Eye (tissue), 1 donor: ENCODE measurements at places on chromosomes 7 and 10.

DNA sequence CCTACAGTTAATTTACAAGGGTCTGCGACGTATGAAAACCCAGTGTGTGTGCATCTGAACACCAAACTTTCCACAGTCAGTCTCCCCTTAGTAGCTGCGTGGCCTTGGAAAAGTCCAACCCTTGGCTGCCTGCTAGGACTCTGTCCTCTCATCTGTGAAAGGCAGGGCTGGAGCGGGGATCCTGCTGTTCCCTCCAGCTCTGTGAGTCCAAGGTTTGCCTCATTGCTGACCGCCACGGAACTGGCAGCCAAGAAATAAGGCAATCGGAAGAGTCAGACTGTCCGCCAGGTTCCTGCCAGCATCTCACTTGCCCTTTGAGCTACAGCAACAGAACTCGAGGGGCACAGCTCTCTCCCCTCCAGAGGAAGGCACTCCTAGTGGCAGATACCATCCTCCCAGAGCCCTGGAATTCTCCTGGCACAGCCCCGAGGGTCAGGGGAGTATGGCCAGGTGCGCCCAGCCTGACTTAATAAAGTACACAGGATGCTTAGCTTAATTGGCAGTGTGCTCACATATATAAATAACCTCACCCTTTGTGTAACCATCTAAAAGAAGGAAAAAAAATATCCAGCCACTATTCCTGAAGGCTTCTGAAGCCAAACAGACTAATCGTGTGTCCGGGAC lies 530.1 kb upstream of the FOXK1 start:
- DNase-seq: no peak

- DNase-seq: no peak
These were observed 198.2 kb downstream of the PON1 start for GRCh38 chr7:95126053-95126709.

DNA sequence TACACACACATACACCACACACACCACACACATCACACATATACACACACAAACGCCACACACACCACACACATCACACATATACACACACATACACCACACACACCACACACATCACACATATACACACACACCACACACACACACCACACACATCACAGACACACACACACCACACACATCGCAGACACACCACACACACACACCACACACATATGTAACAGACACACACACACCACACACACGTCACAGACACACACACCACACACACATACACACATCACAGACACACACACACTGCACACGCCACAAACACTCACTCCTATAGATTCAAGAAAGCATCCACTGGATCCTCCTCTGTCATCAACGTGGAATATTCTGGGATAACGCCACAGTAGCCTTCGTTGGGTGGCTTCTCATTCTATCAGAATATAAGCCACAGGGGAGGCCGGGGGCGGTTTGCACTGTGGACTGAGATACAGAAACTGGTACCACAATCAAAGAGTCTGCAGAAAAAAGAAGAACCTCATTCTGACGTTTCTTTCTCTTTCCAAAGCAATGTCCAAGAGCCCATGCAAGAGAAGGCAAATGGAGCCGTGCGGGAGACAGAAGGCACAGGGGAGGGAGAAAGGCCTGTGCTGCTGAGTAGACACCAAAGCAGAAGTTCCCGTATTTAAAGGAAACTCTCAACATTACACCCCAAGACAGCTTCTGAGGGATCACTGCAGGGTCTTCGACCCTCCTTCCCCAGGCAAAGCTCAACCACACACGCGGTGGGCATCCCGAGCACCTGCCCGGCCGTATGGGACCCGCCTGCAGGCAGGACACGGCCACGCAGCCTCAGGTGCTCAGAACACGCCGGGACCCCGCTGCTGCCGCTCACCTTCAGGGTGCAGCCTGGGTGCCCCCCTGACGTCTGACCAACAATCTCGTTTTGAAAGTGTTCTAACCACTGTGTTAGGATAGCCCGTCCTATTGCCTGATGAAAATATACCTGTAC lies 321.2 kb downstream of the DNAJB6 start:
- DNase-seq: no peak

DNA sequence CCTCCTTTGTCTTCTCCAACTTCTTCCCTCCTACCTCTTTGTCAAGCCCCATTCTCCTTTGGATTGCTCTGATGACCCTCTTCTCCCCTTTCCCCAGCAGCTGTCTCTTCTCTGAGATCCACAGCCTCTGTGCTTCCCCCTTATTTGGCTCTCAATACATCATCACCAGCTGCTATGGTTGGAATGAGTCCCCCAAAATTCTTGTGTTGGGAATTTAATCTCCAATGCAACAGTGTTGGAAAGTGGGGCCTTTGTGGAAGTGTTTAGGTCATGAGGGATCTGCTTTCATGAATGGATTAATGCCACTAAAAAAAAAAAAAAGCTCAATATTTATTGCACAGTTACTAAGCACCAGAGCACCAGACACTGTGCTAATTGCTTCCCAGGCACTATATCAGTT lies 39.2 kb upstream of the FRMD4A start:
- DNase-seq: peak; percentile 38

DNA sequence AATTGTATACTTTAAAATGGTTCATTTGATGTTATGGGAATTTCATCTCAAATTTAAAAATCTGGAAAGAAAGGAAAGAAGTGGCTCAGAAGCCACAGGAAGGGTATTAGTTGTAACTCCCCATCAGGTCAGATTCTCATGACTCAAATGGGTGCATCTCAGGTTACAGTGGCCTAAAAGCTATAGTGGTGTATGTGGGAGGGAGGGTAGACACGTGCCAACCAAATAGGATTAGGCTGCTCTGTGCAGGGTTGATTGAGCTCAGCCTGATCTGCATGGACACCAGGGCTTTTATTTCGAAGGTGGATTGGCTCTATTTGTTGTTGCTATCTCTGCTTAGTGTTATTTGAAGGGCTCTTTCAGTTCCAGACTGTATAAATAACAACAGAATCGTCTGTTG lies 121.5 kb upstream of the PRR15 start:
- DNase-seq: peak; percentile 60

GRCh38 chr7:157233677-157234076 lies 95.0 kb downstream of the UBE3C start:
- no peak for DNase-seq

DNA sequence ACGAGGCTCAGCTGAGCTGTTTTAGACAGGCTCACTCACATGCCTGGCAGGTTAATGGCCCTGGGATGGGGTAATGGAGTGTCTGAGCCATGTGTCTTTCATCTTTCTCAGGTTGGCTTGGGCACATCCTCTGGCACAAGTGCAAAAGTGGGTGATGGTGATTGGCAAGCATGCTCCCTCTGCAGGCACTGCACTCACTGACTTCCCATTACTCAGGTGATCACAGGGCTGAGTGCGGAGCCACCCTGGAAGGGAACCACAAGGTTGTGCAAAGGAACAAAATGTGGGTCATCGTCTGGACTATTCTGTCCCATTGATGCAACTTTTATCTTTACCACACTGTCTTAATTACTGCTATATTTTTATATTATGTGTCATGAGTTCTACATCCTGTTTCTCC lies 244.1 kb upstream of the AKR1E2 start:
- no peak for DNase-seq

- no peak for DNase-seq
These were observed 10.4 kb upstream of the ITGB8 start for GRCh38 chr7:20320322-20320721.

- DNase-seq: no peak
These were observed 615 bp downstream of the ARHGAP12 start for GRCh38 chr10:31927884-31928548.

DNA sequence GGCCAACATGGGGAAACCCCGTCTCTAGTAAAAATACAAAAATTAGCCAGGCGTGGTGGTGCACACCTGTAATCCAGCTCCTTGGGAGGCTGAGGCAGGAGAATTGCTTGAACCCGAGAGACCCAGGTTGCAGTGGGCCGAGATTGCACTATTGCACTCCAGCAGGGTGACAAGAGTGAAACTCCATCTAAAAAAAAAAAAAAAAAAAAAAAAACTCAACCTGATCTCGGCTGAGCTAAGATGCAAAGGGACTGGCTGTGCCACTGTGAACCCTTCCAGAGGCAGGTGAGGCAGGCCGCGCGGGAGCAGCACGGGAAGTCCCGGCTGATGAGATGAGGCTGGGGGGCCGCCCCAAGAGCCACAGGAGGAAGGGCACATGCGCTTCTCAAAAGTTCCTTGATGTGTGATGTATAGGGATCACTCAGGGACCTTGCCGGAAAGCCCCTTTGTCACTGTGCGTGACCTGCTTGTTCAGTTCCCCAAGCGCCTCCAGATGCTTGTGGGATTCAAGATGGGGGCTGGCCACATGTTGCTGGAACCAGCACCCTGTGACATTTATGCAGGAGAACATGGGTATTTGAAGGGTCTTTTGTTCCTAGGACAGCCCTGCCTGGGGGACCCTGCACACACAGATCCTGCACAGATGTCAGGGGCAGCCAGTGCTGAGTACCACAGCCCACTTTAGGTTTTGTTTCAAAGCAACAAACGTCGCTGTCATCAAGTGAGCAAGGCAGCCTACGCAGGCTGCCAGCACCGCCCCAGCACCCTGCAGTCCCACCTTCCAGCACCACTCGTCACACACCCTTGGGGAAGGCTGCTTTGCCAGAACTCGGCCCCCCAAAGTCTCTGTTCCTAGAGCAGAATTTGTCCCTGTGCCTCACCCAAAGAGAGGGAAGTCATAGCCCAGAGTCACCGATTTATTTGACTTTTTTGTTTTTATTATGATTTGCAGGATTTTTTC lies 74.8 kb upstream of the SH2B2 start:
- DNase-seq: no peak

DNA sequence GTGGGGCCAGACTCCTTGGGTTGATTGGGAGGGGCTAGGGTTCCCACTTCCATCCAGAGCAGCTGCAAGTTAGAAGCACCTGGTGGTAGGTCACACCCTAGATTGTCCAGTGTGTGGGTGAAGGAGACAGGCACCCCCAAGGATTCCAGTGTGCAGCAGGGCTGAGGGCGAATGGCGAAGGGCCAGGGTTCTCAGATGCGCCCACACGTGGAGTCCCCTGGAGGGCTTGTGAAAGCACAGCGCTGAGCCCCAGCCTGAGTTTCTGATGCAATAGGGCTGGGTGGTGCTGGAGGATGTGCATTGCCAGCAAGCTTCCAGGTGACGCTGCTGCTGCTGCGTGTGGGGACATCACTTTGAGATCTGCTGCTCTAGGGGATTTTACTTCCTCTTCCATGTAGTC lies 25.4 kb downstream of the TBATA start:
- no peak for DNase-seq

- peak; percentile 72 for DNase-seq
These were observed 593.1 kb downstream of the SORCS1 start for GRCh38 chr10:106571192-106571946.

DNA sequence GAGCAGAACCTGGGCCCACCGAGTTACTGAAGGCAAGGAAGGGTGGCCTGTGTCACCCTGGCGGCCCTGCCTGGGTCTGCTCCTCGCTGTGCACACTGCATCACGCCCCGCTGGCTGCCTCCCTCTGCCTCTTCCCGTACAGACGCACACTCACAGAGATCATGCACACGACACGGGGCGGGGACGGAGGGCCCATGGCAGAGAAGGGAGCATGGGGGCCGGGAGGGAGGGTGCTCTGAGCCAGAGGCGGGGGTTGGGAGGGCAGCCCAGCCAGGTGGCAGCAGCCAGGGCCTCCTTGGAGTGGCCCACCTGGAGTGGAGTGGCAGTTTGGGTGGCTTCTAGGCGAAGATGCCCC lies 16.6 kb downstream of the BUD23 start:
- DNase-seq: peak; percentile 26

GRCh38 chr7:139330333-139331030 lies 10.7 kb upstream of the FMC1 start:
- no peak for DNase-seq

DNA sequence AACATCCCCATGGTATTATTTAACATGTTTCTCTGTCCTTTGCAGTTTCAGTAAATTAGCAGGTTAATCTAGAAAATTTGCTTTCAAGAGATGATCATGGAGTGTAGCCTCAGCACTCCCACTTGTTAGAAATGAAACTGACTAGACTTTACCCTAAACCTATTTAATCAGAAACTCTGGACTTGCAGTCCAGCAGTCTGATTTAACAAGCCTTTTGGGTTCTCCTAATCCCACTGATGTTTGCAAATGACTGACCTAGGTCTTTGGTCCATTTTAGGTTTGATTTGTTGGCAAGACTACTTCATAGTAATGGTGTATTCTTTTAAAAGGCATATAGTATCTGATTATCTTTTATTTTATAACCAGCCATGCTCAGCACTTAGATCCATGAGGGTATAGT lies 55.5 kb upstream of the SLC25A13 start:
- no peak for DNase-seq

GRCh38 chr10:72948762-72949161 lies 5.8 kb downstream of the PLA2G12B start:
- DNase-seq: no peak
